ENCODE measurements at places on chromosomes 6 and 20.

- DNase-seq = peak; percentile 44
These were observed 48.3 kb downstream of the RREB1 start for GRCh38 chr6:7155871-7156579.

GRCh38 chr6:107636486-107636885, 146.6 kb downstream of the SOBP start:
- DNase-seq = no peak

- DNase-seq = peak; percentile 87
These were observed 78.5 kb downstream of the CBFA2T2 start for GRCh38 chr20:33568378-33568777.

DNA sequence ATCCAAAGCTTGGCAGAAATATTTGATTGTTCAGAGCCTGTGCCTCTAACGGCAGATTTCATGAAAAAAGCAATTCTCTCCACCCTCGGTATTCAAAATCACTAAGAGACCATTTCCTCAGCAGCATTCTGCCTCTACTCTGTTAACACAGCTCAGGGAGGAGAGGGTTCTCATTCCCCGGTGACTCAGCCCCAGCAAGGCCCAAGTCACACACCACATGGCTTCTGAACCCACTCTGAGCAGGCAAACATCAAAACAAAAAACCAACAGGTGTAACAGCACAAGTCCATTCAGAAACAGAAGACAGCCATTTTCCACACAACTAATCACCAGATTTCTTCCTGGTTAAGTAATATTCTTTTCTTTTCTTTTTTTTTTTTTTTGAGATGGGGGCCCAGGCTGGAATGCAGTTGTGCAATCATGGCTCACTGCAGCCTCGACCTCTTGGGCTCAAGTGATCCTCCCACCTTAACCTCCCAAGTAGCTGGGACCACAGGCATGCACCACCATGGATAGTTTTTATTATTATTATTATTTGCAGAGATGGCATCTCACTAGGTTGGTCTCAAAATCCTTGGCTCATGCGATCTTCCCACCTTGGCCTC, 55.4 kb downstream of the GFOD1 start:
- DNase-seq = no peak

DNA sequence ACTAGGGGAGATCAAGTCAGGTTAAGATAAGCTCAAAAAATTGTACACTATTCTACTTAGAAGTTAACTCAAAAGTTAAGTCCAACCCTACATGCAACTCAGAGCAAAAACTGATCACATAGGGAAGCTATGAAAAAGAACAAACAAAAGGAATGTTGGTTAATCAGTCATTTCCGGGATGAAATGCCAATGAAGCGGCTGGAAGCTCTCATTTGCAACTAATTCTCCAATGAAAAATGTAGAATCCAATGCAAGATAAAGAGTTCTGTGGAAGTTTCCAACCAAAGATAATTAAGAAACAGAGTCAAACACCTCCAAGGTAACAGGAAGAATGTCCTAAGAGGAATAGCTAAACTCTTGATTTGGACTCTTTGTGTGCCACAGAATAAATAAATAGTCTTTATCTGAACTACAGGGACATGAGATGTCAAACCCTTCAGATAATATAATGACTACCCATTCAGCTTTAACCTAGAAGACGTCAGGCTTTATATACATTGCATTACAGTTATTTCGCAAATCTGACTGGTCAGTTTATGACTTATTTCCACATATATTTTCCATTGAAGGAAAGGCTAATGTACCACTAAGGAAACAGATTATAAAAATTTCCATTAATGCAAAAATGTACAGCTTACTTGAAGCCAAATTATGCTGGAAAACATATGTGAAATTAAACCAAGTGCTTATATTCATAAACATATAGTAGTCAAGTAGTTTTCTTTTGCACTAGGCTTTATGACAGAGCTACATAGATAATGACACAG, 48.0 kb upstream of the DST start:
- no peak for DNase-seq

- DNase-seq = no peak
These were observed 70.8 kb upstream of the NXT1 start for GRCh38 chr20:23279836-23280235.

DNA sequence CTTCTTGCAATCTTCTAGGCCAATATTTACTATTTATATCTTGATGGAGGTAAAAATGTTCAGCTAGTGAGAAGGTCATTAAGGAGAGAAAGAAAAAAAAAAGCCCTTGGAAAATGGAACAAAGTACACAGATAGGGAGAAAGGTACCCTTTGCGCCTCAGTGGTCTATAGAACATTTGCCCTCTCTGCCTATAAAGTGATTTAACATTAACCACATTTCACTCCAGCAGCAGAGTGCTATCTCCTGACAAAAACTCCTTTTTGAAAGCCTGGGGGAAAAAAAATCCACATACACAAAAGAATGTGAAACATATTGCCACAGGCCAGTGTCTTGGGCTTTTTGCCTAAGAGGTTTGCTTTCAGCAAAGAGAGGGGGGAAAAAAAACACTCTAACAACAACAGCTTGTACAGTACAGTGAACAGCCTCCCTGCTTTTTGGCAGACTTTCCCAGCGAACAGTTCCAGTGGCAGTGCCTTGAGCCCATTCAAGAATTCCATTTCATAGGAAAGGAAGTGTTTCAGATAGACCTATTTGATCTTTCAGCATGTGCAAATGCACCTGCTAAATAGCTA, 695 bp downstream of the ARHGAP18 start:
- no peak for DNase-seq

DNA sequence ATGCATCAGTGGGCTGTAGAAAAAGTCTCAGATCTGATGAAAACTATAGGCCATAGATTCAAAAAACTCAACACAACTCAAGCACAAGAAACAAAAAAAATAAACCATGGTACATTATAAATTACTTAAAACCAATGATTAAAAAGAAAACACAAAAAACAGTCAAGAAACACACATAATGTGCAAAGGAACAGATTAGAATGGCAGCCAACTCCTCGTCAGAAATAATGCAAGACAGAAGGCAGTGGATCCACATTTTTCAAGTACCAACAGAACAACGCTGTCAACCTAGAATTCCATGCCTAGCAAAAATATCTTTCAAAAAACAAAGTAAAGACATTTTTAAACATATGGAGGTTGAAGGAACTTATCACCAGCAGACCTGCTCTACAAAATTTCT, 69.7 kb downstream of the PSMB1 start:
- DNase-seq = no peak

GRCh38 chr20:50528804-50529351, 18.7 kb downstream of the PTPN1 start:
- DNase-seq = no peak

- no peak for DNase-seq
These were observed 18.1 kb downstream of the SLX4IP start for GRCh38 chr20:10453241-10453640.

DNA sequence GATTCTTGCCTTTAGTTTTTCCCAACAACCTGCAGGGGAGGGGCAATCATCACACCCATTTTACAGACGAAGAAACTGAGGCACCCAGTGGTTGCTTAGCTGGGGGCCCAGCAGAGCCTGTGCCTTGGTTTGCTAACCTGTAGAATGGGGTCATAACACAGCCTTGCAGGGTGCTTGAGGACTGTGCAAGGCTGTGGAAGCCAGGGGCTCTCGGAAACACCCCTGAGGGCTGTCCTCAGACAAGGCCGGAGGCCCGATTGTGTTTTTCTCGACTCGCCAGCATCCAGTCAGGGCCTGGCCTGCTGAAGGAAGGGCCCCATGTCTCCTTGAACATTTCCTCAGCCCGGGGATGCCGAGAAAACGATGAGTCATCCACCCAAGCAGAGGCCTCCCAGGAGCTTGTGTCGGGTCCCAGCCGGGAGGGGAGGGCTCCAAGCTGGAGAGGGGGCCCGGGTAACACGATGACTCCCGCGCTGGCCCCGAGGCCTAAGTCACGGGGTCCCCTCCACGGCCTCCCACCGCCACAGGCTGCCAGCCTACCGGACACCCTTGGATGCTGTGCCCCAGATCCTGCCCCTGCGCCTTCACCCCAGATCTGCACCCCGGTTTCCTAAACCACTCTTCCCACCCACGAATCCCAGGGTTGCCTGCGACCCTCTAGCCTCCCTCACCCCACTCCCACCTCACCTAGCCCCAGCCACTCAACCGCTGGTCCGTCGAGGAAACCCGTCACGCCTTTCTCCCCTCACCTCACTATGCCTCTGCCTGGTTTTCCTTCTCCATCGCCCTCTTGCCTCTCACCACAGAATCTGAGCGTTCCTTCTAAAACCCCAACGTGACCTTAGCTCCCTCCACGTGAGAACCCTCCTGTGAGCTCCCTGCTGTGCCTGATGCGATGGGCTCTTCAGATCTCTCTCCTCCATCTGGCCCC, 10.6 kb downstream of the NOL4L start:
- DNase-seq = peak; percentile 82

GRCh38 chr6:139919107-139920026, 544.9 kb upstream of the CITED2 start:
- DNase-seq = no peak

DNA sequence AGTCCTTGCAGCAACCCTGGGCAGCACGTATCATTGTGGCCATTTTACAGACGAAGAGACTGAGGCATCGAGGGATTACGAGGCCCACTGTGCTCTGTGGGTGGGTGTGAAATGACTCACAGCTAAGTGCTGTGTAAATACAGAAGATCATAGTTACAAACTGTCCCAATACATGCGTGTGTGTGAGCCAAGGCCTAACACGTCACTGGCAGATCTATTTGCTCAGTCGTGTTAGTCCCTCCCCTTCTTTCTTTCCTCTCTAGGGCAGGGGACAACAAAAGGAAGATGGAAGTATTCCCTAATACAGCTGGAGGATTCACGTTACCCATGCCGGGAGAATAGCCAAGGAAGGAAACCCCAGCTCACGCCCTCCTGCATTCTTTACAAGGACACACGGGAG, 175.9 kb downstream of the CDC5L start:
- no peak for DNase-seq

DNA sequence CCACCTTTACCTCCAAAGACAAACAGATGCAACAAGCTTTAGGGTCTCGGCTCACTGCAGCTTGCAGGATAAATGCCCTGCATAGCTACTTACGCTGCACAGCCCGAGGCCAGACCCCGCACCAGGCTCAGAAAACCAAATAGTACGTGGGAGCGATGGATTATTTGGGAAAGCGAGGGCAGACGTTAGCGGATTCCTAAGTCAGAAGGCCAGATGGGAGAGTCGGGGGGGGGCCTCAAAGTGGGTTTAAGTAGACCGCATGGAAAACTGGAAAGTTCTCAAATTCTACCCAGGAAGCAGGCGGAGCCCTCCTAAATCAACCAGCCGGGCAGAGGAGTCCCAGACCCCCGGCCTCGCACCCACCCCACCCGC, 382 bp downstream of the SFT2D1 start:
- no peak for DNase-seq

GRCh38 chr20:14924433-14924832, 587.0 kb upstream of the FLRT3 start:
- no peak for DNase-seq

GRCh38 chr6:322940-323729, 30.8 kb downstream of the DUSP22 start:
- DNase-seq = no peak

DNA sequence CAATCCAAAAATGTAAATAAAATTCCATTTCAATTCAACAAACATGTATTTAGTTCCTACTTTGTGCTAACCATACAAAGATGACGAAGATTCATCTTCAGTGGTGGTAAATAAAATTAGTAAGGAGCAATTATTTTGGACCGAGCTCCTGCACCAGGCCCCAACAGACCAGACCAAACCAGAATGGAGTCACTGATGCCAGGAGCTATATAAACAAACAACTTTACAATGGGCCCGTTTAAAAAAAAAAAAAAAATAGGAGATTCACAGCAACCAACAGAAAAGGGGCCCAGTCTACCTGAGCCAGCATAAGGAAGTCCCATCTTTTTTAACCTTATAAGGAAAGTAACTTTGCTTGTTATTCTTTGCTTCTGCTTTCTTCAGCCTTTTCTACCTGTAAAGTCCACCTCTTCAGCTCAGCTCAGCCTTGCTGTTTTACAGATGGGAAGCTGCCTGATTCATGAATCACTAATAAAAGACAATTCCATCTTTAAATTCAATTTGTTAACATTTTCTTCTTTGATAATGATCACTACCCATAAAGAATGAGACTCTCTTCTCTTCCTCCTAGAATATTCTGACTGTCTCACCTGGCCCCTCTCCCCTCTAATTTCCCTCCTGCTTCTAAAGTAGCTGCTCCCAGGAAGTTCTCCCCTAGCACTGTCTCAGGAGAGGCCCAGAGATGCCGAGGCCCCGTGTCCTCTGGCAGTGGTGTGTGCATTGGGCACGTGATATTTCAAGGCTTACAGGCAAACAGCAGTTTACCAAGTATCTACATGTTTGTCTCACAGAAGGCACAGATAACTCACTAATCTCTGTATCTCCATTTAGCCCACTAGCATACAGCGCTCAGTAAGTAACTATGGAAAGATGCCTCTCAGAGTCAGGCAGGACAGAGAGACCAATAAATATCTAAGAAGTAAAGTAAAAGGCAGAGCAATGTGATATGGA, 8.4 kb downstream of the MBOAT1 start:
- no peak for DNase-seq

DNA sequence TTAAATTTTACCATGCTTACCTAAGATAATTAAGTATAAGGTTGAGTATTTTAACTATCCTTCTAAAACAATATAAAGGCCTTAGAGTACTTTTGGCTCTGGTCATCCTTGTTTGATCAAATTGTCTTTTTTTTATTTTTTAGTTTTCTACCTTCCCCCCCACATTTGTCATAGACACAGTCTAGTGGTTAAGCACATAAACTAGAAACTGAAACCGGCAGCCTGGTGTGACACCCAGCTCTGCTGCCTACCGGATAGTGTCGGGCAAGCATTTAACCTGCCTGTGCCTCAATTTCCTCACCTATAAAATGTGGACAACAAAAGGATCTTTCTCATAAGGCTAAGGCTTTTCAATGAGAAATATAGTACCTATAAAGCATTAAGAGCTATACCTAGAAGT, 21.6 kb upstream of the TULP4 start:
- no peak for DNase-seq

DNA sequence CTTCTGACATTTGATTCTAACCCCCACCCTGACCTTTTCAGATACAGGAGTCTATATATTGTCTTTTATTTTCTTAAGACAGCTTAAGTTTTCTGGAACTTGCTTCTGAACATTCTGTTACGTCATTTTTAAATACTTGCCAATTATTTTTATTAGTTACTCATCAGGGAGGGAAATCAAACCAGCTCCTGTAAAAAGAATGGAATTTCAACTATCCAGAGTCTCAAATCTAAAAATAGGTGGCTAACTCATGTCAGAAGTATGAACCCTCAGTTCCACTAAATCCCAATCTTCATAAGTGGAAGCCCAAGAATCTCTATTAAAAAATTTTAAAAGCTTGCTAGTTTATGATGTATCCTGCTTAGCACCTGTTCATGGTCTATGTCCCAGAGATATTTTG, 900.0 kb downstream of the KIF16B start:
- DNase-seq = no peak

DNA sequence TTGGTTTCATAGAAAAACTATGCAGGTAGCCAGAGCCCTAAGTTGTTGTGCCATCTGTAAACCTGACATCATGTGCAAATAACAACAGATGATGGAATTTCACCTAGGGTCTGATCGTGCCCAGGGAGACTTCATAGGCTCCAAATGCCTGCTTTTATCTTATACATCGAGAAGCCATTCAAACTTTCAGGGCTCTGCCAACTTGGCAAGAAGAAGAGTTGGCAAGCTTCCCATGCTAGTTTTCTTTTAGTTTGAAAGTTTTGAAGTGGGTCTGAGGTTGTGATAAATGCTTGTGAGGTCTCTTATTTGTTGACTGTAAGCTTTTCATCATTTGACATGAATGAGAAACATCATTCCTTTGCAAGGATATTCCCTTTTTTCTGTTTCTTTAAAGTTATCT, 175.4 kb upstream of the FLRT3 start:
- no peak for DNase-seq

- peak; percentile 36 for DNase-seq
These were observed 179.9 kb downstream of the CDC5L start for GRCh38 chr6:44567406-44567805.

Data from endodermal cell (in vitro differentiated cells).